ENCODE measurements at places on chromosomes 2 and 18.

DNA sequence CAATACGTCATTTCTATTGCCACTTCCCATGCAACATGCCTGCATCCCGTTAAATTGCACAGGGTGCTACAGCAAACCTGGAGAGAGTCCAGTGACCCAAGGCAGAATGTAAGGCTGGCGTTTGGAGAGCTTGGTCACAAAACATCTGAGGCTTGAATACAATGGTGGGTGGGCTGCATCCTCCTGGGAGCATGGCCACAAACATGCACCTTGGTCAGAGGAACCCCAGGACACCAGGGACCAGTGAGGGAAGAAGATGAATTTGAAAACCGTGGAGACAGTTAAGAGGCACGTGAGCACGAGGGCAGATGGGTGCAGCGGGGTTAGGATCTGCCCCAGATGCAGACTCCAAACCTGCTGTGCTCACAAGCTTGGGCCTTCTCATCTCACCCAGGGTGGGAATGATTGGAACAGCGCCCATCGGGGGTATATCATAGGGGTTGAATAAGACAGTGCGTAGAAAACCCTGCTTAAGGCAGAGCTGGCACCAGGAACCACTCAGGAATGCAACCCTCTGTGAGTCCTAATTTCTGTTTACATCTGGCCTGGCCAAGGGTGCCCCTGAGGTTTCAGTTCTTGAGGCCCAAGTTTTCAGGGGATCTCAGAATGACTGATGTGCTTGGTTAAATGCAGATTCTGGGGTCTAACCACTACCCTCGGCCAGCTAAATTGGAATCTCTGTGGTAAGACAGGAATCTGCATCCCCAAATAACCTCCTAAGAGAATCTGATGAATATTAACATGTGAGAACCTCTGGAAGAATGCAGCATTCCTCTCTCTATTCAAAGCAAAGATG lies 97.2 kb downstream of the ARL4C start:
- no peak for DNase-seq

GRCh38 chr2:159136391-159136790 lies 150.1 kb downstream of the WDSUB1 start:
- DNase-seq: no peak

DNA sequence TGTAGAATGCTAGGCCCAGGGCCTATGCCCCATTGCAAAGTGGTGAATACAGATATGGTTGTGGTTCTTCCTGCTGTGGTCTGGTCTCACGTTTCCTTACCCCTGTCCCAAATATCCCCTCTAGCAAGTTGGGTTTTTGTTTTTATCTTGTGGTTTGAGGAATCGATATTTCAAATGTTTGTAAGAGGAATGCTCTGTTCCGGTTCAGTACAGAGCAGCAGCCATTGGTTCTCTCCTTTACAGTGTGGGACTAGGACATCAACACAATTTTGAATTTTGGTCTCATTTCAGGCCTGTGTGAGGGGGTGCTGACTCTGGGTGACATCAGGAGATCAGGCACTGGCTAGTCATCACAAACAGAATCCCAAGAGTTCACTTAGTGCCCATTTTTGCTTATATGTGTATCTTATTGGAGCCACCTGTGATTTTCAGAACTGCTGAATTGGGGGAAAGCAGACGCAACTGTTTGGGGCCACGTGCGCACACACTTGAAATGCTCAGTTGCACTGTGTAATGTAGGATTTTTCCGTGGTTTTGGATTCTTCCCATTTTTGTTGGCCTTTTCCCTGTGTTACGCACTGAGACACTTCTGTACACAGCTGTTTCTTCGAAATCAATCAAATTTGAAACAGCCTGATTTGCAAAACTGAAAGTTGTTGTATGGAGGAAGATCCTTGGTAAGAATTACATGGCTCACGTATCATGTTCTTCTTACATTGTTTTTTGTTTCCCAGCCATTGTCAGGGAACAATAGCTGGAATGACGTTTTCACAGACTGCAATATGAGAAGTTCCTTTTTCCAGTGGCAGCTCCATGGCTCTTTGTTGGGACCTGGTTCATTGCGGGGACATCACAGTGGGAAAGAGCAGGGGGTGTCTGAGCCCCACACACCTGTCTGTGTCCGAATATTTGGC lies 8.6 kb downstream of the SH3BP4 start:
- no peak for DNase-seq

DNA sequence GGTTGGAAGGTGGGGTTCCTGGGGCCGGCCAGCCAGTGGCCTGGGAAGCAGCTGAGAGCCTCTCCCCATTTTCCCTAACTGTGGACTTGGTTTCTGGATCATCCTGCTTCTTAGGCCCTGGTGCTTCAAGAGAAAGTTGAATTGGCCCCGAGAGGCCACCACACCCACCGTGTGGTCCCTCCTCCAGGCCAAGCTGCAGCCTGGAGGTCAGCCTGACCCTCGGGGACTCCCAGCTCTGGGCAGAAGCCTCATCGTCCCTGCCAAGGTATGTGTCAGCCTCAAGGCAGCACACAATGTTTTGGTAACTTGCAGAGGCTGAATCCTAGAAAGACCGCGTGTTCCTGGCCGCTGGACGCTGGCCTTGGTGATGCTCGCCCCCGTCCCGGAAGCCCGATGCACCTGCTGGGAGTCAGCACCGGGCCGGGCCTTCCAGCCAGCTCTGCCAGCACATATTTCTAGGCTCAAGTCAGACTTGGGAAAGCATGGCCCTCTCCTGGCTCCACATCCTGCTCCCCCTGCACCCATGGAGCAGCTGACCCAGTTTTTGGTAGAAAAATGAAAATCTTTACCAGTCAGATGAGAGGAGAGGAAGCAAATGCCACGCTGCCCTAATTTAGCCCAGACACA lies 72.6 kb downstream of the ACTR2 start:
- no peak for DNase-seq

DNA sequence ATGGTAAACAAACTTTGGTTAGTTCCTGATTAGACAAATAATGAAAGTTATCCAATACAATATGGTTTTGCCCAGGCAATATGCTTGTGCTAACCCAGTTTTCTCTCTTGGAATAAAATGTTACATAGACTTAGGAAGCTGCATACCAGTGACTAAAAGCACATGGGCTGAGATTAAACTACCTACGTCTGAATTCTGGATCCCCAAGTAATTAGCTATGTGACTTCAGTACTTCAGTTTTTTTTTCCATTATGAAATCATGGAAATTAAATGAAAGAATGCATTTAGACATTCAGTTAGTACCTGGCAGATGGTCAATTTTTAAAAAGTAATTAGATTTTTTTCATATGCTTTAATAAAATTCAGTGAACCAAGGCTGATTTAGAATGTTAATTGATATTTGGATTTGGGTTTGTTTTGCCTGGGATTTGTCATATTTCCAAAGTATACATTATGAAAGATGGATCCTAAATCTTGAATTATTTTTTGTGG lies 213.9 kb downstream of the PTH2R start:
- DNase-seq: no peak

DNA sequence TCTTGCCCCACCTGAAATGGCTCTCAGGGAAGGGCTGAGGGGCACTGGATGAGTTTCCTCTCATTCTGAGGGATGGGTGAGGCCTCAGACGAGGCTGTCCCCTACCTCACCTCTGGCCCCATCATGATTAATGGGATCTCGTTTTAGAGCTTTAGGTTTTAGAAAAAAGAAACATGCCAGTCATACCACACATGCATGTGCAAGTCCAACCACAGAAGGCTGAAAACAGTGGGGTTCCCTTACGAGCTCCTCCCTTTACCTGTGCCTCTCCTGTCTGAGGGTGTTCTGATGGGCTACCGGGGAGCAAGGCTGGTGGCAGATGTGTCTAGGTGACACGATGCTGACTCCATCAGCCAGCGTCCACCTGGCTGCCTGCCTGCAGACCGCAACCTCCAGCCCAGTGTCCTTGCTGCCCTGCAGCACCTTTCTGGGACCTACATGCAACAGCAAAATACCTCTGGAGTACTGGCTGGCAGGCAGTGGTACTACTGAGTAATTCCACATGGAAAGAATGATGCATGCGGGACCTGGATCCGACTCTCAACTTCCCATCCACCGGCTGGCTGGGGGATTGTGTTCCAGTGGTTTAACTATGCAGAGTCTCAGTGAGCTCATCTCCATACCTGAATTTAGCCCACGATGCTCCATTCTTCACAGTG lies 9.1 kb upstream of the LYPD6B start:
- DNase-seq: no peak

DNA sequence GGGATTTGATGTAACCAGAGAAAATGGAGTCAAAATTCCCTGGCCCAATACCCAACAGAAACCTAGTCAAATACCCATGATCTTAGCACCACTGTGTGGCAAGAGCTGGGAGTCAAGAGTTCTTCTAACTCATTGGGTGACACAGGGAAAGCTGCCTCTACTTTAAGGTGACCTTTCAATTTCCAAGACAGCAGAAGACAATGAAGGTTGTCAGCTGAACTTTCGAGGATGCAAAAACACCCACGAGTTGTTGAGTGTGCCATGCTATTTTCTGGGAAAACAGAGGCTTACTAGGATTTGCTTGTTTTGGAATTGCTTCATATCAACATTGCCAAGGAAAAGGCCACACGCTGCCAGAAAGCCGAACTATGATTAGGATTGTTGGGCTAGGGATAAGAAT lies 61.6 kb upstream of the CYRIA start:
- DNase-seq: no peak

DNA sequence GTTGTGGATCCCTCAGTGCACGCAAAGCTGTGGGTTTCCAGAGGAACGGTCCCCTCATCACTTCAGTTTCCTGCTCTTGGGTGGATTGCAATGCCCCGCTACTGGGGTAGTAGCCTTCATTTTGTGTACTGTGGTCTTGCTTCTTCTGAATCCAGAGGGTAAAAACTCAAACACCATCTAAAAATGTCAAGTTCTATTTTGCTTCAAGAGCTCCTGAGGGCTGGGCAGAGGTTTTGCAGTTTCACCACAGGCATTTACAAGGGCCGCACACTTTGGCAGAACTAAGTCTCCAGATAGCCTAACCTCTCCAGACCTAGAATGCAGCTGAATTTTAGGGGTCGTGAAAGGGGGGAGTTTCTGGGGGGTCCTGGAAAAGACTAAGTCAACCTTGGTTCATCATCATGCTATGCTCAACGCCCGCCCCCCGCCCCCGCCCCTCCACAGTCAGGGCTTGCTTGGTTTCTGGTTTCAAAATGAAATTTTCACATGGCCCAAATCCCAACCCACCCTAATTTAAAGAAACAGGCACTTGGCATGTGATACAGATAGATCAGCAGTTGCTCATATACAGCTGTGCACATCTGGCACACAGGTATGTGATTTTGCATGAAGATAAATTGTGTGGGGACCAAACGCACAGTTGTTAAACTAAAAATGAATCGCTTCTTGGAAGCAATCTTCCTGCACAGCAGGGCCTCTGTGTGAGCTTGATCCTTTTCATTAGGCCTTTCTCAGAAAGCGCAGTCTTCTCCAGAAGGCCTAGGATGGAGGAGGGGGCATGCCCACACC lies 329.6 kb downstream of the OSR1 start:
- DNase-seq: no peak

DNA sequence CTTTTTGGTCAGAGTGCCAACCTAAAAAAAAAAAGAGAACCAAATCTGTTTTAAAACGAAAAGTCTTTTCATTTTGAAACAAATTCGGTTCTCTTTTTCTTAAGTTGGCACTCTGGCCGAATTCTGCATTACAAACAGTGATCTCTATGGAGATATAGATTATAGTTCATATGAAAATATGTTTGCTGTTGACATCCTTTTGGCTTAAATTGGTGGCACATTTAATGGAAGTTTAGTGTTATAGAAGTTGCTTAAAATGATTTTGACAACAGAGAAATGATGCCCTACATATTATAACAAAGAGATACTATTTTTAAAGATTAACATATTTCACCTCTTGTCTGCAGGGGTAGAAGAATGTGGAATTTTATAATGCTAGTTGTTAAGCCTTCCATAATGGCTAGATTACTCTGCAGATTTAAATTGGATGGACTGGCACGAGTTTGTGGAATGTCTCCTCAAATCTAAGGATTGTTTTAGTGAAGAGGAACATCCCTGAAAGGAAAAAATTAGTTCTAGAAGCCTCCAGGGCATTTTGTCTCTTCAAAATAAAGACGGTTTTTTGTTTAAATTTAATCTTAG lies 222.9 kb upstream of the CDH2 start:
- no peak for DNase-seq

GRCh38 chr2:45669032-45669486 lies 17.6 kb downstream of the PRKCE start:
- DNase-seq: no peak

GRCh38 chr2:98583276-98583675 lies 25.0 kb downstream of the COA5 start:
- no peak for DNase-seq

All from GM19239 (cell line).